Testis (tissue), 5 donors: ENCODE measurements at places on chromosomes 6 and 20.

DNA sequence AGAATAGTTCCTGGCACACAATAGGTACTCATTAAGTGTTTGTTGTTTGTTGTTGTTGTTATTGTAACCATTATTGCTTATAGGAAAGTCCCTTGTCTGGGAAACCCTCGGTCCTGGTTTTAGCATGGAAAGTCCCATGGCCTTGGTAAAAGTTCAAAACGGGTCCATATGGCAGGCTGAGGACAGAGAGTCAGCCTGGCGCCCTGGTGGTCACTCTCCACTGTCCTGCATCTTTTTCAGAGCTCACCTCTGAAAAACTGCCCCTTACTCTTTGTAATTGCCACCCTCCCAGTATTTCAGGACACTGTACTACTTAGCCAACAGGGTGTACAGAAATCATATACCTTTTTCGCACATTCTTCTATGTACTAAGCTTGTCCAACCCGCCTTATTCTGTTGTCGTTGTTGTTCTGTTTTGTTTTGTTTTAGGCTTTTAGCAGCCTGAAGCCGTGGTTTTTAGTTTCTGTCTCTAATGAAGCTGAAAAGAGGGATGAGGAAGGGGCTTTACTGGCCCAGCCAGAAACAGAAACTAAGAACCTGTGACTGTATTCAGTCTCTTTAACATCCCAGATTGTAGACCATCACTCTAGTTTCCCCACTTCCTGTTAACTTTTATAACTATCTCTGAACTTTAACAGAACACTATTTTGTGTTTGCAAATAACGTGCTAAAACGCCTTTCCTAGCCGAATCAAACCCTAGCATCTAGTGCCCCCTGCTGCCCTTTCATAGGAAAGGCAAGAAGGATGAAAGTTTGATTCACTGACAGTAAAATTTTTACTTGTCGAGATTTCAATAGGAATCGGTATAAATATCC is 7.6 kb upstream of the TMEM14A start:
- H3K27me3 ChIP-seq = no peaks in the 10 kb centered on the region
- peak overlapping the region; percentile 73 for H3K4me3 ChIP-seq
- H3K36me3 ChIP-seq = no peaks in the 10 kb centered on the region
- H3K4me1 ChIP-seq = peaks cover 7% of the 10 kb centered on the region
- DNase-seq = peak; percentile 43
- H3K27ac ChIP-seq = peak overlapping the region; percentile 72

- no peak overlapping the region for H3K4me3 ChIP-seq
- no peaks in the 10 kb centered on the region for H3K27me3 ChIP-seq
- no peaks in the 10 kb centered on the region for H3K36me3 ChIP-seq
- H3K27ac ChIP-seq = no peak overlapping the region
- no peaks in the 10 kb centered on the region for H3K4me1 ChIP-seq
Observed at GRCh38 chr6:15793288-15793687, 130.5 kb upstream of the DTNBP1 start.

GRCh38 chr20:50953821-50954220 is 4.5 kb downstream of the DPM1 start:
- no peaks in the 10 kb centered on the region for H3K27me3 ChIP-seq
- no peak overlapping the region for H3K4me3 ChIP-seq
- peaks cover 14% of the 10 kb centered on the region for H3K4me1 ChIP-seq
- H3K36me3 ChIP-seq = no peaks in the 10 kb centered on the region

DNA sequence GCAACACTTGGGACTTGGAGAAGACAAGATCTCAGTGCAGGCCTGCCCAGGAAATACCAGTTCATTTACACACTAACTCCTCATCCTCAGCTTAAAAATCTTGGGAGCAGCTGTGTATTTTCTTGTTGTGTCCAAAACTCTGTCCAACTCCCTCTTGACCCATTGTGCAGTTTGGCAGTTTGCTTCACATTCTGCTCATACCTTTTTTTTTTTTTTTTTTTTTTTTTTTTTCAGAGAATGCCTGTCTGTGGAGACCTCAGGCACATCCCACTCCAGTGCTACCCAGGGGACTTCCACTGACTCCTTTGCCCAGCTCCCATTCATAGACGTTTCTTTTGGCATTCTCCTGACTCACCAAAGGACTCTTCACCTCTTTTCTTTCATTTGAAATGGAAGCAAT is 265.8 kb upstream of the TCF21 start:
- no peak overlapping the region for H3K4me3 ChIP-seq
- no peak overlapping the region for H3K27ac ChIP-seq
- no peaks in the 10 kb centered on the region for H3K27me3 ChIP-seq
- DNase-seq = peak; percentile 64
- no peaks in the 10 kb centered on the region for H3K36me3 ChIP-seq

GRCh38 chr6:167497428-167498056 is 172.7 kb downstream of the TTLL2 start:
- H3K27ac ChIP-seq = no peak overlapping the region
- H3K4me1 ChIP-seq = peaks cover 16% of the 10 kb centered on the region
- H3K36me3 ChIP-seq = no peaks in the 10 kb centered on the region
